GM23248 (cell line): ENCODE measurements at places on chromosomes 2 and 18. TPM values are rescaled to one million over a fixed set of nuclear protein-coding genes. Genes with fewer than 3 reads are reported as not detected.
A peak's percentile ranks its signal among the peaks of the same experiment; 100 is the strongest.

Gene CLEC4F
- not detected in 2 replicates for total RNA-seq

Gene SLC9A2
- not detected in 2 replicates for total RNA-seq

Gene DAW1
- under 0.01 and 2.1 TPM in 2 replicates for total RNA-seq

Gene TUBA4B
- not detected in 2 replicates for total RNA-seq

Gene FASTKD2
- total RNA-seq, result 27.2 and 38.4 TPM in 2 replicates

Gene IL36A
- not detected in 2 replicates for total RNA-seq

Gene LIMS4
- 1.0 TPM in 1 of 2 replicates, not detected in the other for total RNA-seq

Gene CYP27C1
- 0.13 and 0.65 TPM in 2 replicates for total RNA-seq

GRCh38 chr2:71906357-71906973 lies 241.2 kb downstream of the CYP26B1 start:
- DNase-seq, result peak; percentile 34

DNA sequence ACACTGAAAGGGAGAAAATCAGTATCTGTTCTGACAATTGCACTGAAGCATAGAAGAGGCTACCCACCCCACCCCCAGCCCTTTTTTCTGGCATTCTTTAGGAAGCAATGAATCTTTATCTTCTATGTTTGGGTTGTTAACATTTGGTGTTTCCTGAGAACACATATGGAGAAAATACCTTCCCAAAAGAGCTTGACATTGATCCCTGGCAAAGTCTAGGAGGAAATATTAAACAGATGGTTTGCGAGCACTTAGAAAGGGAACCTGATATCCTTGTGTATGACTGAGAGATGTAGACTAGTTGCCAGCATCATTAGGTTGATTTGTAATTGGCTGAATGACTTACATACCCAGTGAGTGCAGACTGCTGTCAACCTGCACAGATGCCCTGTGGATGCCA lies 42.9 kb downstream of the DOK1 start:
- DNase-seq, result no peak

- no peak for DNase-seq
Measured at GRCh38 chr2:70062270-70062669, 25.0 kb upstream of the PCBP1 start.

DNA sequence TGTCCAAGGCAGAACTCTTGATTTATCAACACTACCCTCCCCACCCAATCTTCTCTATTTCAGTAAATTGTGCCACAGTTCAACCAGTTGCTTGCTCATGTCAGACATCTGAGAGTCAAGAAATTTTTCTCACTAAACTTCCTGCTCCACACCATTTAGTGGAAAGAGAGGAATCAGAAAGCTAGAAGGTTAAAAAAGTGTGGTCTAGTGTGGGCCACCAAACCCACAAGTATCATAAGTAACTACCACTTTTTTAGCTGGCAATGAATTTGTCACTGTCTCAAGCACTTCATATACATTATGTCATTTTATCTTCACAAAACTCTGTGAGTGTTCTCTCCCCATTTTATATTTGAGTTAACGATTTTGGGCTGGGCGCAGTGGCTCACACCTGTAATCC lies 16.6 kb upstream of the MSTN start:
- DNase-seq, result no peak

- peak; percentile 72 for DNase-seq
Measured at GRCh38 chr2:135685361-135685760, 56.3 kb upstream of the UBXN4 start.

DNA sequence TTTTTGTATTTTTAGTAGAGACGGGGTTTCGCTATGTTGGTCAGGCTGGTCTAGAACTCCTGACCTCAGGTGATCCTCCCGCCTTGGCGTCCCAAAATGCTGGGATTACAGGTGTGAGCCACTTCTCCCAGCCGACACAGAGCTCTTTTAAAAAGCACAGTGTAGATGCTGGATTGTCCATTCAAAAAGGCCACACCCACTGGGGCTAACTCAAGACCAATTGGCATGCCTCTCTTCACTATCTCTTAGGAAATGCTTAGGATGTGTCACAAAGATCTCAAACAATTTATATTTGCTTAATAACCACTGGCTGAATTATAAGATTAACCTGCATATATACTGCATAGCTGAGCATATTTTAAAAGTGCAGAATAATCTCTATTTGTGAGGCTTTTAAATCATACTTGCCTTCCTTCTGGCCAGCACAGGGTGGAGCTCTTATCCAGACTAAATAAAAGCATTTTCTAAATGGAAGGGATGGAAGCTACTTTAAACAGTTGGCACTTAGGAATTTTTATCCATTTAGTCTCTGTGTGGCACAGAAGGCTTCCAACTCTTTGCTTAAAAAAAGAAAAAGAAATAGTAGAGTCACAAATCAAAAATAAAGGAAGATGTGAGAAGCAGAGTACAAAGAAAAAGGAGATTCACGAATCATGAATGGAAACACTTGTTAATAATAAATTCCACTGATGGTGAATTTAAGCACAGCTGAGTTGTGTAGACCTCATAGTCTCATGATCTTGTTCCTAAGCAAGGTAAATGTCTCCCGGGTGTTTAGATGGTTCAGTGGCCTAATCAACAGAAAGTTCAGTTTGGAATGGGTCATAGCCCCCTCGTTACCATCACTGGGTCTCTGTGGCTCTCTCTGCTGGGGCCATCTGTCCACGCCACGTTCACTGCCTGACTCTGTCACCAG lies 22.4 kb downstream of the CRYGD start:
- peak; percentile 47 for DNase-seq

DNA sequence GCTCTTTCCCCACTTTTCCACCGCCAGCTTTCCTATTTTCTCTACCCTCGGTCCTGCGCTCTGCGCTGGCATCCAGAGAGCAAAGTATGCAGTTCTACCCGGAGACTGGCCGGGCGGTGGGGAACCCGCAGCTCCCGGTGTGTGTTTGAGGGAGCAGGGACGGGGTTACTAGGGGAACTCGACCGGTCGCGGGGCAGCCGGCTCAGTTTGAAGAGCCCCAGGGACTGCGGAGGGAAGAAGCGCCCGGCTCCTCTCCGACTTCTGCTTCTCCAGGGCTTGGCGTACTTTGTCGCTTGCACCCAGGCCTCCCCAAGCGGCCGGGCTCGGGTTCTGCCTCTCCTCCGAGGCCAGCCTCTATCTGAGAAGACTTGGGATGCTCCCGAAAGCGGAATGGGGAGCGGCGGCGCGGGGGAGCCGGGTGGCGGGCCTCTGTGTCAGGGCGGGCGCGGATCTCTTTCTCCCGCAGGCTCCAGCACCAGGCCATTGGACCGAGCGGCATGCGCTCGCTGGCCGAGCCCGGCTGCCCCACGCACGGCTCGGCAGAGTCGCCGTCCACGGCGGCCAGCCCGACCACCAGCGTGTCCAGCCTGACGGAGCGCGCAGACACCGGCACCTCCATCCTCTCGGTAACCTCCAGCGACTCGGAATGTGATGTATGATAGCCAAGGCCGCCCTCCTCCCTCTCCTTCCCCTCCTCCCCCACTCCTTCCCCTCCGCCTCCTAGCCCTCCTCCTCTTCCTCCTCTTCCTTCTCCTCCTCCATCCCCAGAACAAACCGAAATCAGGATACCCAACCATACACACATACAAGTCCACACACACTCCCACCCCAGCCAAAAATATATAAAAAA lies 2.8 kb downstream of the SIX3 start:
- DNase-seq, result peak; percentile 47

- peak; percentile 93 for DNase-seq
Measured at GRCh38 chr18:49476664-49477411, 10.2 kb downstream of the C18orf32 start.

DNA sequence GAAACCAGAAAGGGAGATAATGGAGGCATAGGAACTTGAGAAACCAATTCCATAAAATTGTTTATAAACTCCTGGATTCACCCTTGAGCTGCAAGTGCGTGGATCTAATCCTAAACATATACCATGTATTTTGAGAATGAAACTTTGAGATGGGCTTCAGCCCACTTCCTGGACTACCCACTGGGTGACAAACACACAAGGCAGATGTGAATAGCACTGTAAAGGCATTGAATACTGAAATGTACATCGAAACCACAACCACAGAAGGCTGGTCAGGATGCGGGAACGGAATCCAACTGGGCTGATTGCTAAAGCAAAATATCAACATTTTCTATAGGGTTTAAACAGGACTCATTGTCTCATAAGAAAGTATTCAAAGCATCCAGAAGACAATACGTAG lies 228.5 kb upstream of the ZEB2 start:
- DNase-seq, result no peak
